ENCODE measurements at places on chromosomes 6 and 20.

GRCh38 chr20:39534846-39535245 is 572.7 kb downstream of the DHX35 start:
- no peak for DNase-seq

GRCh38 chr20:58554541-58554940 is 39.3 kb upstream of the APCDD1L start:
- no peak for DNase-seq

GRCh38 chr6:149139782-149140136 is 177.8 kb upstream of the TAB2 start:
- no peak for DNase-seq

- no peak for DNase-seq
Measured at GRCh38 chr6:168133168-168133561, 54.2 kb upstream of the FRMD1 start.

GRCh38 chr20:1224205-1224890 is 1.5 kb upstream of the RAD21L1 start:
- no peak for DNase-seq

DNA sequence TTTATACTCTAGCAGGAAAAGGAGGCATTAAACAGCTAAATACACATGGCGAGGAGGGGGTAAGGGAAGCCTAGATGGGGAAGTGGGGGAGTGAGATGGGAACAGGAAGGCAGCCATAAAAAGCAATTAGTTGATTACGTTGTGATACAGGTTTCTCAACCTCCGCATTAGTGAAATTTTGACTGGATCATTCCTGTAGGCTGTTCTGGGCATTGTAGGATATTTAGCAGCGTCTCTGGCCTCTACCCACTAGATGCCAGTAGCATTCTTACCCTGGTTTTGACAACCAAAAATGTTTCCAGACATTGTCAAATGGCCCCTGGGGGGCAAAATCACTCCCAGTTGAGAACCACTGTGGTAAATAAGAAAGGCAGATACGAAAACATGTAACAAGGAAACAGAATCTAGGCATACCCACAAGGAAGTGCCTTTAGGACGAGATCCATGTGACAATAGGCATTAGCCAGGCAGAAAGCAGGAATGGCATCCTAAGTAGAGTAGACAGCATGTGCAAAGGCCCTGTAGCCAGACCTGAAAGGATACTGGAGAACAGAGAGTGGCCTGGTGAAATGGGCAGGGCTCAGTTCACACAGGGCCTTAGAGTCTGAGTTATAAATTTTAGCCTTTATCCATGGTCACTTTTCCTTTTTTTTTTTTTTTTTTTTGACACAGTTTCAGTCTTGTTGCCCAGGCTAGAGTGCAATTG is 25.8 kb upstream of the PTPN1 start:
- DNase-seq = no peak

DNA sequence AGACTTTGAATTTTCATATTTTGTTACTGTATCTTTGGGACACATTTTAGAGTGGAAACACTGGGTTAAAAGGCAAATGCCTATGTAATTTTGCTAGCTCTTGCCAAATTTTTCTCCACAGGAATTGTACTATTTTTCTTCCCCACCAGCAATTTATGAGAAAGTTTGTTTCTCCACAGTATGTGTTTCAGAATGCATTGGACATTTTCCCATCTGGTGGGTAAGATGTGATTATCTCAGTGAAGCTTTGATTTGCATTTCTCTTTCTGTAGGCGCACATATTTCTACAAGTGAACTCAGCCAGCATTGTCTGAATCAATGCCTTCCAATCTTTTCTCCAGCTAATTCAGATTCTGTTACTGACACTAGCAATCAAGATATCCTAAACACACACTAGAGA is 157.8 kb downstream of the RCAN2 start:
- no peak for DNase-seq
